ENCODE measurements at places on chromosomes 12 and 14. TPM values are rescaled to one million over a fixed set of nuclear protein-coding genes. Genes with fewer than 3 reads are reported as not detected.
A peak's percentile ranks its signal among the peaks of the same experiment; 100 is the strongest.

Gene ADAM21
- total RNA-seq, result 0.41 TPM

Gene RAD9B
- total RNA-seq, result 2.1 TPM

DNA sequence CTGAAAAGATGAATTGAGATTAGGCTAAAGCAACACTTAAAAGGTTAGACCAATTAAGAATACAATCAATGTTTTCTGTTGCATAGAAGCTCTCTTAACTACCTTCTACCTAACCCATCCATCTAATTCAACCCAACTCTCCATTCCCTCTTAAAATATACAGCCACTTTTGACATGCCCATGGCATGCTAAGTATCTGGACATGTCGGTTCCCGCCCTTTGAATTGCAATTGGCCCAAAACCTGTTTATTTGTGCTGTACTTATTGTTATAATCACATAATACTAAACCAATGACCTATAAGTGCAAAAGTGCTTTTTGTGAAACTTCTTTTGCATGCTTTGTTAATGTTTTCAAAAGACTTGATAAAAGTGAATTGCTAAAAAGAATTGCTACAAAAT is 37.6 kb upstream of the APPL2 start:
- DNase-seq, result no peak

Gene GUCY2C
- not detected for total RNA-seq

DNA sequence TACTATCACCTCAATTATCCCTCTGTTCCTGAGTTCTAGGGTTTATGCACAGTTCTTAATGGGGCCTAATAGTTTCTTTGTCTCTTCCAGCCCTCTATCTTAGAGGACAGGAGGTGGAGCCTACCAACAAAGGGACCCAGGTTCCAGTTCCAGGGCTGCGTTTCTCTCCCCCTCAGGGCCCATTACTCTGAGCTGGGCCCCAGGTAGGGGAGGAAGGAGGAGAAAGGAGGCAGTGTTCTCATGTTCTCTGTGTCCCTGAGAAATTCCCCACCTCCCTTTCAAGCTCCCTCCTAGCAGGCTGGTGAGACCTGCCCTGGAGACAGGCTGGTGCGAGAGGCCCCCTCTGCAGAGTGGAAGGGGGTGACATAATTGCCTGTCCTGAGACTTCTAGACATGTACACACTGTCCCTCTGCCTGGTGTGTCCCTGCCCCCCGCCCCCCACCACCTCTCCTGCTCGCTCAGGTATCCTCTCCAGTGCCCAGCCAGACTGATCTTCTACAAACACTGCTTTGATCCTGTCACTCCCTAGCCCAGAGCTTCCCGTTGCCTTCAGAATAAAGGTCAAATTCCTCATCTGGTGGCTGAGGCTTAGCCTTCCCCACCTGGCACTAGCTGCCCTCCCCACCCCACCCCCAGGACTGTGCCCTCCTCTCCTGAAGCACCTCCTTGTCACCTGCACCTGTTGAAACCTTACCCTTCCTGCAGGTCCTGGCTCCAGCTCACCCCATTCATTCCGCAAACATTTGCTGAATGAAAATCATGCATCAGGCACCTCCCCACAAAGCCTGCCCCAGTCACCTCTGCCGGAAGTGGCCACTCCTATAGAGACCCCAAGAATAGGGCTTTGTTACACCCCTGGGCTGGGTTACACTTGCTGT is 21.1 kb upstream of the KRT8 start:
- DNase-seq, result peak; percentile 77

Gene PCK2
- total RNA-seq, result 2.0 TPM

GRCh38 chr14:73739174-73739898 is 25.2 kb upstream of the PNMA1 start:
- DNase-seq, result no peak

- DNase-seq, result no peak
Measured at GRCh38 chr12:51721282-51721940, 127.1 kb downstream of the FIGNL2 start.

GRCh38 chr14:58947156-58947555 is 241.3 kb upstream of the DAAM1 start:
- peak; percentile 2 for DNase-seq

DNA sequence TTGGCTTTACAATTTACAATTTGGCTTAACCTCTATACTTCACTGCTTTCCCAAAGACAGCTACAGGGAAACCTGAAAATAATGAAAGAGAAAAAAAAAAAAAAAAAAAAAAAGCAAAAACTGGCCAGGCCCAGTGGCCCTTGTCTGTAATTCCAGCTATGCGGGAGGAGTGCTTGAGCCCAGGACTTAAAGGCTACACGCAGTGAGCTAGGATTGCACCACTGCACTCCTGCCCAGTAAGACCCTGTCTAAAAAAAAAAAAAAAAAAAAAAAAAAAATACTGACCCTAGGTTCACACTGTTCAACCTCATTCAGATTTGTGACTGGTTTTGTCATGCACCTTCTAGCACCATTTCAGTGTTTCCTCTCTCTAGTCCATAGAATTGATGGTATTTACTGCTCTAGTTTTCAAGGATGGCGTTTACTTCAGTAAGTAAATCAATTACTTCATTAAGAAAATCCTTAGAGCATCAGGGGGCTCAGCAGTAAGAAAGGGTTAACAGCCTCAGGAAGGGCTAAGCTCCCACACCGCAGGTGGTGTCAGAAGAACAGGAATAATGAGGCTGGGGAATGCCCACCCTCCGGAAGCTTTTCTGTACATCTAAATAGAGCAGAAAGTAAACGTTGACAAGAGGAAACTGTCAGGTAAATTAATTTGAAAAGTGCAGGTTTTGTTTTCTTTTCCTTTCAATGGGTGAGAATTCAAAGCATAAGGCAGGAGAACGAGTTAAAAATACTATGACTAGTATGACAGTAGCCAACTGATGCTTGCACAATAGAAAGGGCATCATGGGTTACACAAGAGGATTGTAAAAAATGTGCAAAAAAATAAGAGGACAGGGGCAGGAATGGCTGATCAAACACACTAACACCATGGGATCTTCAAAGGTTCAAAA is 115.0 kb upstream of the MDM1 start:
- DNase-seq, result no peak

DNA sequence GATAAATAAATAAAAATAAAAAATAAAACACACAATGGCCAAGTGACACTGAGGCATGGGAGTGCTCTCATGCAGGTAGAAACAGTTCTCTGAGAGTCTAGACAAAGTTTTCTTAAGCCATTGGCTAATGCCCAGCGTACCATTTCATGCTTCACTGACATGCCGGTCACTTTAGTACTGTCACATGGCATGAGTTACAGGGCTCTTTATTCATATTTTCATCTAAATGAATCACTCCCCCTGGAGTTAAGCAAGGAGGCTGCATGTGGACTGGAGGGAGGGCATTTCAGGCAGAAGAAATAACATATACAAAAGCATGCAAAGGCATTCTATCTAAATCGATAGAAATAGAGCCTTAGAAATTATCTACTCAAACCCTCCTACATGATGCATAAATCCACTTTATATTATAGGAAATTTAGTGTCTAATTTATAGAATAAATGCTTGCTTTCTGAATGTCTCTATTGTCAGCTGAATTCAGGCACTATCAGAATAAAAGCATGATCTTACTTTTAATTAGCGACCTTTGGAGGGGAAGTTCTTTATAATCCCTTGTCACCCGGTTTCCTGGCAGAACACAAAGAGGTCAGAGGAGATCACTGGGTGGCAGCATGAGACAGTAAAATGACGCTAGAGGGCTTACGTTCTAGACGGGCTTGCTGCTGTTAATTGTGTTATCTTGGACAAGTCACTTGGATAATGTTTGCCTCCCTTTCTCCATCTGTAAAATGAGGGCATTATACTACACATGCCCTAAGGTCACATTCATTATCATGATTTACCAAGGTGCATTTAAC is 17.5 kb downstream of the DYRK4 start:
- DNase-seq, result no peak

DNA sequence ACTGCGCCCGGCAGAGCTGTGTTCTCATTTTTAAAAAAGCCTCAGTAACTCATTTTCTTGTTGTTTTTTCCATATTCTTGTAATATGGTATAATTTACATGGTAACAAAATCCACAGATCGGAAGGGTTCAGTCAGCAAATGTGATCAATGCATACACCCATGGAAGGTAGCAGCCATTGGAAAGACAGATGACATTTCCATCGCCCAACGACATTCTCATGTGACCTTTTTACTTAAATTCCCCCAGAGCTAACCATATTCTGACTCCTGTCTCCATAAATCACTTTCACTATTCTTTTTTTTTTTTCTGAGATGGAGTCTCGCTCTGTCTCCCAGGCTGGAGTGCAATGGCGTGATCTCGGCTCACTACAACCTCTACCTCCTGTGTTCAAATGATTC is 4.9 kb downstream of the PEBP1 start:
- no peak for DNase-seq

GRCh38 chr12:126932156-126932555 is 1334.8 kb upstream of the TMEM132C start:
- DNase-seq, result no peak

- peak; percentile 67 for DNase-seq
Measured at GRCh38 chr14:63438065-63438757, 105.0 kb downstream of the PPP2R5E start.

GRCh38 chr12:121465921-121466793 is 66.2 kb downstream of the RNF34 start:
- DNase-seq, result no peak

DNA sequence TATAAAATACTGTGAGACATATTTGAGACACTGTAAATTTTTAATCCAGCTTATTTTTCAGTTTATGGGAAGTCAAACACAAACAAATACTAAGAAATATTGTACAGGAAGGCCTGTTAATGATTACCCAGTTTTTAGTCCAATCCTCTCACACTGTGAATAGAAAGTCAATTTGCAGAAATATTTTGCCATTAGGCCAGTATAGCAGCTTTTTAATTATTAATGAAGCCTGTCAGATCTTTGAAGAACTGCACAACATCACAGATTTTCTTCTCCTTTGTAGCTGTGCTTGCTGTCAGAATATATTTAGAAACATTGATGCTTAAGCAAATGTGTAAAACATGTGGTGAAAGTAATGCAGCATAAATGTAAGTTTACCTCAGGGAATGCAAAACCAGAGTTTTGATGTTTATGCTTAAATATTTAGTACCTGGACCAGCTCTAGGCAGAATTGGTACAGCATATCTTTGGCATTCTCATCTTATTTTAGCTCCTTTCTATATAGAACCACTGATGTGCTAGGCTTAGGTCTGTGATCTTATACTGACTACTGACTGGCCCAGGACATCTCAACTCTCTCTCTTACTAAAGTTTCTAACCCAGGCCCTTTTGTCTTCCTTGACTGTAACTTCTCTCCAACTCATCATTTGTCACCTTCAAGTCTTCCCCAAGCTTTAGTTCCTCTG is 230.8 kb upstream of the NAV3 start:
- no peak for DNase-seq

- no peak for DNase-seq
Measured at GRCh38 chr12:57146961-57147944, at the start of gene LRP1-AS. Gene LRP1-AS (minus strand): TSS chr12:57147619.

DNA sequence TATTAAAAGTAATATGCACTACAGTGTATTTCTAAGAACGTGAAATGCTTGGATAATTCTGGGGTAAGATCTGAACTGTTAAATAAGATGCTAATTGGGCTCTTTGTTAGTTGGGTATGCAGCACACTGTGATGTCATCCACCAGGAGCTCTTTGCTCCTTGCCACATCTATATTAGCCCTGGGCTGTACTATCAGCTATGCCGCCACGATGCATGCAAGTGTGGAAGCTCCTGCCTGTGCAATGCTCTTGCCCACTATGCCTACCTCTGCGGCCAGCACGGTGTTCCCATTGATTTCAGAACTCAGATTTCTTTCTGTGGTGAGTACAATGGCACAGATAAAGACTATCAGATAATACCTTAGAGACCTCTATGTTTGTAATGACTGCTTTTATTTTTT is 165.6 kb downstream of the OTOGL start:
- DNase-seq, result no peak

DNA sequence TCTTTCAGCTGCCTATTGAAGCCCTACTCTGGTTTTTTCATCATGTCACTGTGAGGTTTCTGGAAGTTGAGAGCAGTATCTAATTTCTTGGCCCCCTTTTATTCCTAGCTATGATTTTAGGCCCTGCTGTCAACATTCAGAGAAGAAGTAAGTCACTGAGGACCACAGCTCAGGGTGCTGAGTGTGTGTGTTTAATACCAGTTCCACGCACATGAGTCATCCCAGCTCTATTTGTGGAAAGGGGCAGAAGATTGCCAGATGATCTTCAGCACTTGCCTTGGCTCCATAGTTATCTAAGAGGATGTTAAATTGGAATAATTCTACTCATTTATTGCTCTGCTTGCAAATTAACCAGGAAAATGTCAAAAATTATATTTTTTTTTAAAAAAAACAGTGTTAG is 65.5 kb upstream of the SLC38A4 start:
- DNase-seq, result no peak

Gene CAPZA3
- total RNA-seq, result not detected

- DNase-seq, result no peak
Measured at GRCh38 chr12:13749389-13749788, 232.0 kb downstream of the GRIN2B start.

Gene RHOJ
- total RNA-seq, result 1.1 TPM

GRCh38 chr14:105897725-105898113 is 371.3 kb downstream of the TMEM121 start:
- no peak for DNase-seq

DNA sequence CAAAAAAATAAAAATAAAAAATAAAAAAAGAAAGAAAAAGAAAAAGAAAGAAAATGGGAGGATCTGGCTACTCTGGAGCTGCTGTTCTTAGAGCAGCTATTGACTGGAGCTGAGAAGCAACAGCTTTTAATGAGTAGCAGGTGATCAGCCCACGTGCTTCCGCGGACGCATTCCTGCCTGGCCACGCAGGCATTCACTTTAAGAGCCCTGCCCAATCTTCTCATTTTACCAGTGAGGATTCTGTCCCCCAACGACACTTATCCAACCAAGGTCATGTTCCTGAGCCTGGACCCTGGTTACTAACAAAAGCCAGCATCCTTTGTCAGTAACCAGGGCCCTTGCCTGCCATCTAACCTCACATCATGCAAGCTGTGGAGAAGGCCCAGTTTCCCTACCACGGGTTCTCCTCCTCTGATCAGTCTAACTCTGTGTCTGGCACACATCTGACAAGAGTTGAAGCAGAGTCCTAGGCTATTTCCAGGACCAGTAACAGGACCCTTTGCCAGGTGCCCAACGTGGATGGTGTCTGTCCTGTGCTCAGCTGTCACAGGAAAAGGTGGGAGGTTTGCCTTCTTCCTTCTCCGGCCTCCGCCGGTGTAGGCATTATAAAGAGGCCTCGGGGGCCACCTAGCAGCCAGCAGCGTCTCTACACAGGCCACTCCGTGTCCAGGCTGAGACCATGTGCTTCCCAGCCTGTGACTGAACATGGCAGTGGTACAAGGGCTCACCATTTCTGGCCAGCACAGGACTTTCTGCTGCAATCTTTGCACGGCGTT is 60.9 kb upstream of the GPATCH2L start:
- no peak for DNase-seq

- DNase-seq, result no peak
Measured at GRCh38 chr14:81559385-81559784, 25.7 kb upstream of the SEL1L start.

GRCh38 chr12:42686514-42687172 is 97.1 kb upstream of the PRICKLE1 start:
- peak; percentile 5 for DNase-seq

Gene C12orf60
- 1.0 TPM for total RNA-seq

- no peak for DNase-seq
Measured at GRCh38 chr14:92987713-92988510, 65.0 kb downstream of the CHGA start.

GRCh38 chr14:50875359-50876070 is 3.7 kb downstream of the ABHD12B start:
- DNase-seq, result no peak

Measured in A172 (cell line).